Spleen (tissue), 13 donors: ENCODE measurements at places on chromosomes 1 and 21.
A peak's percentile ranks its signal among the peaks of the same experiment; 100 is the strongest.

- no peak for DNase-seq
- peak overlapping the region; percentile 98 for H3K4me3 ChIP-seq
- peak overlapping the region; percentile 95 for H3K27ac ChIP-seq
- H3K27me3 ChIP-seq: no peaks in the 10 kb centered on the region
Measured at GRCh38 chr1:93344886-93345632, 648 bp upstream of the DR1 start.

- H3K36me3 ChIP-seq: no peaks in the 10 kb centered on the region
- H3K4me1 ChIP-seq: peaks cover 65% of the 10 kb centered on the region
- no peaks in the 10 kb centered on the region for H3K27me3 ChIP-seq
- peak; percentile 91 for DNase-seq
- peak overlapping the region; percentile 92 for H3K27ac ChIP-seq
- H3K4me3 ChIP-seq: peak overlapping the region; percentile 68
Measured at GRCh38 chr1:6028042-6028850, 17.4 kb upstream of the KCNAB2 start.

DNA sequence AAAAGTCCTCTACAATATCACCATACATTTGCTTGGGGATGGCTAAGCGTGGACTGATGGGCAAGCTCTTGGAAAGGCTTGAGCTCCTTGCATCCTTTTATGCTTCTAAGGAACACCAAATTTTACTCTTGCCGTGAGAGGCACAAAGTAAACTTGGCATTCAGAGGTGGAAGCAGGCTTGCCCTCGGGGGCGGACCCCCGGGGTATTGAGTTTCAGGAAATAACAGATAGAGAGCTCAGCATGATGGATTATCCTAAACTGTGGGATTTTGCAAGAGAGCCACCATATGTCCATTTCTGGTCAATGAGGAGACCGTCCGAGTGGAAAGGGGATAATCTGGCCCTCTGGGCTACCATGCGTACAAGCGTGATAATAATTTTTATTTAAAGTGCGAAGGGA, 14.0 kb downstream of the IFI16 start:
- no peak overlapping the region for H3K27ac ChIP-seq
- H3K27me3 ChIP-seq: no peaks in the 10 kb centered on the region
- no peak overlapping the region for H3K4me3 ChIP-seq
- peaks cover 86% of the 10 kb centered on the region for H3K36me3 ChIP-seq
- peaks cover 3% of the 10 kb centered on the region for H3K4me1 ChIP-seq
- DNase-seq: no peak

DNA sequence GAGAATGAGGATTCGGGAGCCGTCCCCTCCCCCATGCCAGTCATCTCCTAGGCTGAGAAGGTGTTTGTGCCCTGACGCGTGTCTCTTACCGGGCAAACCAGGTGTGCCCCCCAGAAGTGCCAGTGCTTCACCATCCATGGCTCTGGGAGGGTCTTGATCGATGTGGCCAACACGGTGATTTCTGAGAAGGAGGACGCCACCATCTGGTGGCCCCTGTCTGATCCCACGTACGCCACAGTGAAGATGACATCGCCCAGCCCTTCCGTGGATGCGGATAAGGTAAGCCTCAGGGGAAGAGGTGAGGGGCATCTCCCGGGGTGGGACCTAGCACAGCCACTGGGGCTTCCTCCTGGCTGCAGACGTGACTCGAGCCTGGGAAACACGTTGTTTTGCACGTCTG, 959 bp downstream of the PADI6 start:
- DNase-seq: no peak
- H3K36me3 ChIP-seq: no peaks in the 10 kb centered on the region
- H3K4me1 ChIP-seq: no peaks in the 10 kb centered on the region
- no peak overlapping the region for H3K4me3 ChIP-seq
- no peak overlapping the region for H3K27ac ChIP-seq
- H3K27me3 ChIP-seq: no peaks in the 10 kb centered on the region

DNA sequence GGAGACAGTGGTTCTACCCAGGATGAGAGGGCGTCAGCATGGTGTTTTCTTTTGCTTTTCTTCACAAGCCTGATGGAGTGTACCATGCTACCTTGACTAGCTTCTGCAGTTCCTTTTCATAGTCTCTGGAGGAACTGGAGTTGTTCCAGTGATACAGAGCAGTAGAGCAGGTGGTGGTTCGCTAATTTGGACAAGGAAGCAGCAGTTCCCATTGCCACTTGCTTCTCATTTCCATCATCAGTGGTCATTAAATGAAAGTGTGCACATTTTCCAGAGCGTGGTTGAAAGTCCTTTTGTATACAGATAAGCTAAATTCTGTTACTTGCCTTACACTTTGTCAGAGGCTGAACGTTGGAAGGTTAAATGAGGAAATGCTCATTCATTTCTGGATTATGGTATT, 182.3 kb downstream of the C1orf21 start:
- no peaks in the 10 kb centered on the region for H3K27me3 ChIP-seq
- no peaks in the 10 kb centered on the region for H3K36me3 ChIP-seq
- no peaks in the 10 kb centered on the region for H3K4me1 ChIP-seq
- DNase-seq: no peak
- no peak overlapping the region for H3K27ac ChIP-seq

GRCh38 chr1:36644556-36644955, 161.8 kb upstream of the CSF3R start:
- no peaks in the 10 kb centered on the region for H3K4me1 ChIP-seq
- no peak overlapping the region for H3K27ac ChIP-seq
- no peaks in the 10 kb centered on the region for H3K36me3 ChIP-seq
- no peak for DNase-seq
- peaks cover 36% of the 10 kb centered on the region for H3K27me3 ChIP-seq

DNA sequence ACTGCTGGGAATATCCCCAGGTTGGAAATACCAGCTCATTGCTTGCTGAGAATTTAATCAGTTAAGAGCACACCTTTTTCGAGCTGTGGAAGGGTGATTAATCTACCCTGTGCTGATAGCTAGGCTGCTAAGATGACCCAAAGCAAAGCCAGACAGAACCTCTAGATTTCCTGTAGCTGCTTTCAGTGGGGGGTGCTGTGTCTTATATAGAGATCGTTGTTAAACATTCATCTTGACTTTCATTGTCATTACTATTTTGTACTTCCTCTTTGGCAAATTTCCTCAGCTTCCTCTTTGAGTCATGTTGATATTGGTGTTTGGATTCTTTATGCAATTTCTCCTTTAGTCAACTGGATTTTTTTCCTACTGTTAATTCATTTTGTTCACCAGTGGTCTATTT, 155.3 kb downstream of the DISC1 start:
- H3K4me3 ChIP-seq: no peak overlapping the region
- H3K4me1 ChIP-seq: peaks cover 6% of the 10 kb centered on the region
- H3K27ac ChIP-seq: peak overlapping the region; percentile 70
- DNase-seq: no peak

- H3K4me3 ChIP-seq: no peak overlapping the region
- no peak for DNase-seq
Measured at GRCh38 chr1:89552471-89553081, 27.9 kb downstream of the LRRC8B start.

DNA sequence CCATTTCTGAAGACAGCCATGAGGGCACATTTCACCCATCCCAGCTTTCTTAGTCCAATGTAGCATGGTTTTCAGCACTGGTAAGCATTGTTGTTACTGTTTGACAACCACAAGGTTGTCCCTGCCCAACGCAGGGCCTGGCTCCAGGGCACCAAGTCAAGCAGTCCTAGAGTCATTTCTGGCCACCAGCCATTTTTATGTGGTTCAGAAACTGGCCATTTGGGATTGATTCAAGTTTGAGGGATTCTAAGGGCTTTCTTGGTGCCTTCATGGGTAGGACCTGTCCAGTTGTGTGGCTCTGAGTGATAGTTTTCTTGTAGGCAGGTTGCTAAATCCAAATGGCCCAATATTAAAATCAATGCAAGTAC, 535.4 kb upstream of the USP24 start:
- no peak overlapping the region for H3K27ac ChIP-seq
- no peaks in the 10 kb centered on the region for H3K4me1 ChIP-seq
- DNase-seq: no peak
- no peak overlapping the region for H3K4me3 ChIP-seq
- no peaks in the 10 kb centered on the region for H3K36me3 ChIP-seq
- no peaks in the 10 kb centered on the region for H3K27me3 ChIP-seq

DNA sequence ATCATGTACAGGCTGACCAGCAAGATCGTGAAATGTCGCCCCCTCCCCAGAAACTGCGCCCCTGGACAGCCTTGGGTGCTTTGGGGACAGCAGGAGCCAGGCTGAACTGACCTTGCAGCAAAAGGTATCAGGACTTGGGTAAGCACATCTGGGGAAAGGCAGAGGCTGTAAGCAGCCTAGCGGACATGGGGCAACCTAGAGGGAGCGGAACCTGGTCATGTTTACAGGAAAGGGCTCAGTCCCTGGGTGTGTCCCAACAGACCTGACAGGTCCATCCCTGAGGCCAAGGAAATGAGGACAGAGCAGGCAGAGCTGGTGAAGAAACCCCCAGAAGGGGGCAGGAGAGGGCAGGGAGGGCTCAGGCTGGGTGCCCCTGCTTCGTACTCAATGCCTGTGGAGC, 3.1 kb upstream of the S100A8 start:
- peak; percentile 87 for DNase-seq
- H3K27ac ChIP-seq: peak overlapping the region; percentile 89
- no peaks in the 10 kb centered on the region for H3K36me3 ChIP-seq
- no peaks in the 10 kb centered on the region for H3K4me1 ChIP-seq
- no peak overlapping the region for H3K4me3 ChIP-seq

GRCh38 chr21:31130821-31131220, 92.5 kb upstream of the KRTAP19-8 start:
- peaks cover 14% of the 10 kb centered on the region for H3K4me1 ChIP-seq
- peaks cover 15% of the 10 kb centered on the region for H3K36me3 ChIP-seq
- no peak overlapping the region for H3K4me3 ChIP-seq
- DNase-seq: no peak
- no peaks in the 10 kb centered on the region for H3K27me3 ChIP-seq

- H3K27ac ChIP-seq: no peak overlapping the region
- no peaks in the 10 kb centered on the region for H3K27me3 ChIP-seq
- no peaks in the 10 kb centered on the region for H3K4me1 ChIP-seq
- H3K4me3 ChIP-seq: no peak overlapping the region
Measured at GRCh38 chr1:220028346-220028895, 17.9 kb downstream of the EPRS1 start.

GRCh38 chr1:53934170-53934765, 11.2 kb downstream of the IFT25 start:
- H3K27ac ChIP-seq: no peak overlapping the region
- DNase-seq: no peak
- H3K27me3 ChIP-seq: no peaks in the 10 kb centered on the region
- no peaks in the 10 kb centered on the region for H3K4me1 ChIP-seq

DNA sequence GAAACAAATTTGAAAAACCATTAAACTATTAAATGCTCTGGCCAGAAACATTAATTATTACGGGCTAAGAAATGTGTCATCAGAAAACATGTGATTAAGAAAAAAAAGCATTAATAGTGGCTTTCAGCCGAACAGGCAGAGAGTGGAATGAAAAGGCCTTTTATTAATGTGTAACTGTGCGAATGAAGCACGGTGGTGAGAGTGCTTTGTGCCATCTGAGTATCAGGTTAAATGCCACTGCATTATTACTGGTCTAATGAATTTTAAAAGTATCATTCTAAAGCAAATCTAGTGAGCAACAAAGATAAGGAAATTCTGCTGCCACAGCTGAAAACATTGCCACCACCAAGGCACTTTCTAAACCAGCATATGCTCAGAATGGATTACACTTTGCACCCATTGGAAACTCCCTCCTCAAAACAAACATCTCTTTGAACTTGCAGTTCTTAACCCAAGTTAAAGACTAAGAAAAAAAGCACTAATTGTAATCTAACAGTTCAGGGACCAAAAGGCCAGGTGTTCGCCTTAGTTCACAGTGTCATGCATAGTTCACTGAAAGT, 30.0 kb upstream of the SSX2IP start:
- no peak overlapping the region for H3K4me3 ChIP-seq
- H3K27ac ChIP-seq: no peak overlapping the region
- no peaks in the 10 kb centered on the region for H3K36me3 ChIP-seq
- no peak for DNase-seq
- H3K27me3 ChIP-seq: no peaks in the 10 kb centered on the region

DNA sequence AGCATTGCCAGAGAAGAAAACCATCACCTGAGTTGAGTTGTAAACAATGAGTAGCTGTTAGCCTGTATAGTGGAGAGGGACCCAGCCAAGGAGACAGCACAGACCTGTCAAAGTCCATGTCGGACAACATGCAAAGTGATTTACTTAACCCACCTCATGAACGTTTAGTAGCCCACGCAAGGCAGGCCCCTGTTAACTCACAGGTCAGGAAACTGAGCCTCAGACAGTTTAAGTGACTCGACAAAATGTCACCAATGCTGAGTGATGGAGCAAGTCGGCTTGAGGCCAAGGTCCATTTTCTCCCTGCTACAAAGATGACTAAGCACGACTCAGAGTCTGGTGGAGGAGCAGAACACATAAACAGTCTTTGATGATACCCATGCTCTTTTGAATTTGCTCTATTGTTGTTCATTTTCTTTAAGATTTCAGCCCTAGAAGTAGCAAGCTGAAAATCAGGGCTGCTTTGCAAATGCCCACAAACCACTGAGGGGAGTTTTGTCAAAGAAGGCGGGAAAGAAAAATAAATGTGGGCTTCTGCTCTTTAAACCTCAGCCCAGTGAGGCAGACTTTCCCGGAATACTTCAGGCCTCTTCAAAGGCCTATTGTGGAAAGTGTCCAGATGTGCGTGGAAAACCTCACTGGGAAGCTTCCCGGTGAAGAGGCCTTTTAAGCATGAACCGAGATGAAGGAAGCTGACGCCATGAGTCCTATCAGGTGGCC, 83.8 kb upstream of the HOOK1 start:
- no peaks in the 10 kb centered on the region for H3K27me3 ChIP-seq
- H3K4me1 ChIP-seq: peaks cover 21% of the 10 kb centered on the region
- peaks cover 14% of the 10 kb centered on the region for H3K36me3 ChIP-seq
- H3K27ac ChIP-seq: peak overlapping the region; percentile 44
- DNase-seq: no peak

GRCh38 chr1:203276408-203276807, 28.9 kb upstream of the BTG2 start:
- H3K27ac ChIP-seq: peak overlapping the region; percentile 85
- no peak overlapping the region for H3K4me3 ChIP-seq
- H3K36me3 ChIP-seq: no peaks in the 10 kb centered on the region
- H3K4me1 ChIP-seq: peaks cover 57% of the 10 kb centered on the region

GRCh38 chr1:207832796-207833195, 78.1 kb downstream of the CD34 start:
- H3K4me1 ChIP-seq: peaks cover 97% of the 10 kb centered on the region
- H3K27me3 ChIP-seq: no peaks in the 10 kb centered on the region
- no peak for DNase-seq
- peaks cover 5% of the 10 kb centered on the region for H3K36me3 ChIP-seq
- H3K4me3 ChIP-seq: no peak overlapping the region
- H3K27ac ChIP-seq: peak overlapping the region; percentile 55

DNA sequence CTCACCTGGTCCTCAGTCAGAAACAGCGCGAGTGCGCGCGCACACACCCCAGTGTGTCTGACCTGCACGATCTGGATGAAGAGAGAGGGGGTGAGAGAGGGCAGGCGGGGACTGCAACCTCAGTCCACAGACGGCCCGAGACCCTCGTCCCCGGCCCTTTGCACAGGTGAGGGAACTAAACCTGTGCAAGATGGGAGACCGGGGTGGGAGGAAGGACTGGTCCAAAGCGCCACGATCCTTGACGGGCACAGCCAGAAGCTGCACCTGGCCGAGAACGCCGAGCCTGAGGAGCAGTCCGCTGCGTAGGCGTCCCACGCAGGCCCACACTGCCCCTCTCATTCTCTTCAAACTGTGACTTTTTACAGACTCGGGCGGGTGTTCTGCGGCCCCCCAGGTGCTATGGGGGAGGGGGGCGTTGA, 519 bp upstream of the IQCC start:
- H3K27ac ChIP-seq: no peak overlapping the region
- DNase-seq: peak; percentile 78
- no peaks in the 10 kb centered on the region for H3K27me3 ChIP-seq
- peaks cover 51% of the 10 kb centered on the region for H3K4me1 ChIP-seq
- H3K36me3 ChIP-seq: no peaks in the 10 kb centered on the region

- H3K4me1 ChIP-seq: no peaks in the 10 kb centered on the region
- DNase-seq: no peak
- H3K27me3 ChIP-seq: no peaks in the 10 kb centered on the region
- no peaks in the 10 kb centered on the region for H3K36me3 ChIP-seq
- no peak overlapping the region for H3K27ac ChIP-seq
Measured at GRCh38 chr1:225541383-225541782, 111.5 kb downstream of the ENAH start.
